ENCODE measurements at places on chromosomes 16 and 17.

- no peak for DNase-seq
These were observed 90.4 kb downstream of the AHSP start for GRCh38 chr16:31618130-31618529.

GRCh38 chr17:4583206-4583605 is 1.1 kb upstream of the SMTNL2 start:
- DNase-seq, result no peak

GRCh38 chr17:62852195-62852594 is 44.1 kb upstream of the MARCHF10 start:
- DNase-seq, result no peak

DNA sequence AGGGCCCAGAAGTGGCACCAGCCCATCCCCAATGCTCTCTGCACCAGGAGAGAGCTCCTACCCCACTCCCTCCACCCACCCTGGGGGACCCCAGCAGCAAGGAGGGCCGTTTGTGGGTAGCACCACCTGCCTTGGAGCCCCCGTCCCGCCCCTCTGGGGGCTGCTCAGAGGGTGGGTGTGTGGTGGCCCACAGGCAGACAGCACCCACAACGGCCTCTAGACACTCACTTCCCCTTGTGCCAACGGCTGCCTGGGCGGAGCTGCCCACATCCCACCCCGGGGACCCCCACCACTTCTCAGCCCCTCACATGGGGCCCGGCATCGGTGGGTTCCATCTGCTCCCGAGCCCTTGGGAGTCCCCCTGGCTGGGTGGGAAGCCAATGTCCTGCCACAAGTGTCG is 33.3 kb downstream of the BAHCC1 start:
- no peak for DNase-seq

DNA sequence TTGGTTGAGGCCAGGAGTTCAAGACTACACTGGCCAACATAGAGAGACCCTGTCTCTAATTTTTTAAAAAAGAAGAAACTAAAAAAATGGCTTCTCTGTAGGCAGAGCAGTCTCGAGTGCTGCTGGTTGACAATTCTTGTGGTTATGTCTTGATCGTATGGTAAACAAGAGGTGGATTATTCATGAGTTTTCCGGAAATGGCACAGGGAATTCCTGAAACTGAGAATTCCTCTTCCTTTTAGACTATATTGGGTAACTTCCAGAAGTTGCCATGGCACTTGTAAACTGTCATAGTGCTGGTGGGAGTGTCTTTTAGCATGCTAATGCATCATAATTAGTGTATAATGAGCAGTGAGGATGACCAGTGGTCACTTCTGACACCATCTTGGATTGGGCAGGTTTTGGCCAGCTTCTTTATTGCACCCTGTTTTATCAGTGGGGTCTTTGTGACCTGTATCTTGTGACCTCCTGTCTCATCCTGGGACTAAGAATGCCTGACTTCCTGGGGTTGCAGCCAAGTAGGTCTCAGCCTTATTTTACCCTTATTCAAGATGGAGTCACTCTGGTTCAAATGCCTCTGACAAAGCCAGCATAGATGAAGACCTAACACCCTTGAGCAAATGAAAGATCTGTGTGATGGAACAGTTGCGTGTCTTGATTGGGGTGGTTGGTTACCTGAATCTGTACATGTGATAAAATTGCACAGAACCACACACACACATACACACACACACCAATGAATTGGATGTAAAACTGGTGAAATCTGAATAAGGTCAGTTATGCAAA is 30.2 kb downstream of the BMERB1 start:
- no peak for DNase-seq

GRCh38 chr17:42691021-42691545 is 8.8 kb downstream of the CNTNAP1 start:
- DNase-seq, result no peak

Measured in stimulated activated CD8-positive, alpha-beta memory T cell treated with anti-CD3 and anti-CD28 coated beads, Interleukin-4, amount 100 ng/mL, for 1 hour (primary cell).